Activated T-cell treated with anti-CD3 and anti-CD28 coated beads, Interleukin-2, amount 50 U/mL, for 48 hours (primary cell): ENCODE measurements at places on chromosomes 6 and 20.

DNA sequence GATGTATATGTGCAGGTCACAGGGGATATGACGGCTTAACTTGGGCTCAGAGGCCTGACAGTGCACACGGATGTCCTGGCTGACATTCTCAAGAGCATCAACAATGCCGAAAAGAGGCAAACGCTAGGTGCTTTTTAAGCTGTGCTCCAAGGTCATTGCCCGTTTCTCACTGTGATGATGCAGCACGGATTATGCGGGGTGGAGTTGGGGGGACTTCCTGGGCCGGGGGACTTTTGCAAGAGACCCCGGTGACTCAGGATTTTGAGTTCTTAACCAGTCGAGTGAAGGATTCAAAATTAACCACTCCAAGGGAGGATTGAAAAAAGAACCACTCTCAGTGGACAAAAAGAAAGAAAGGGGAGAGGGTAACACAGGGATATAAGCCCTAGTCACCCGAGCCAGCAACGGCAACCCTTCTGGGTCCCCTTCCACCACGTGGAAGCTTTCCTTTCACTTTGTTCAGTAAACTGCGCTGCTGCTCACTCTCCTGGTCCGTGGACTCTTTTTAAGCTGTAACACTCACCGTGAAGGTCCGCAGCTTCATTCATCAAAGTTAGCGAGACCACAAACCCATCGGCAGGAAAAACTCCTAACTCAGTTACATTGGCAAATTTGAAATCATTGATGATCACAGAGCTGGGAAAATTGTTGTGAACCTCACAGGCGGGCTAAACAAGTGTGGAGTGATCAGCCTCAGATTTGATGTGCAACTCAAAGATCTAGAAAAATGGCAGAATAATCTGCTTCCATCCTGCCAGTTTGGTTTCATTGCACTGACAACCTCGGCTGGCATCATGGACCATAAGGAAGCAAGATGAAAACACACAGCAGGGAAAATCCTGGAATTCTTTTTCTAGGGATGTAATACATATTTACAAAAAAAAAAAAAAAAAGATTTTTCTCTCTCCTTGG is 199.3 kb downstream of the ARID1B start:
- DNase-seq, result no peak

GRCh38 chr6:26366504-26366903 is 1.5 kb downstream of the BTN3A2 start:
- DNase-seq, result no peak

DNA sequence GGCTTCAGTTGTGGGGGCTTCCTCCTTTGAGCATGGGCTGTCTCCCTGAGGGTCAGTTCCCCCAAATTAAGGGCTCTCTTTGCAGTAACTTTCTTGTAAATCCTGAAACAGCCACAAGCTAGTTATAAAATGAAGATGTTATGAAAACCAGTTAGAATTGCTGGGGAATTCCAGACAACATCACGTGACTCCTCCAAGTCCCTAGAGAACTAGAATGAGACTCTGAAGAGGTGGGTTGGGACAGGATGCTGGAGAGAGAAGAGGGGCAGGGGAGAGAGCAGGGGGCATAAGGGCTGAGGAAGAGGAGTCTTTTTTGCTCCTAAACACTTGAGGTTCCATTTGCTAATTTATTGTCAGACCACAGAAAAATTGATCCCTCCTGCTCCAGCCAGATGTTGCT is 380.3 kb downstream of the DHX35 start:
- DNase-seq, result no peak

- no peak for DNase-seq
These were observed 489.8 kb downstream of the TENT5A start for GRCh38 chr6:81262656-81263055.

- DNase-seq, result no peak
These were observed 58.7 kb upstream of the FAM83B start for GRCh38 chr6:54787825-54788224.

DNA sequence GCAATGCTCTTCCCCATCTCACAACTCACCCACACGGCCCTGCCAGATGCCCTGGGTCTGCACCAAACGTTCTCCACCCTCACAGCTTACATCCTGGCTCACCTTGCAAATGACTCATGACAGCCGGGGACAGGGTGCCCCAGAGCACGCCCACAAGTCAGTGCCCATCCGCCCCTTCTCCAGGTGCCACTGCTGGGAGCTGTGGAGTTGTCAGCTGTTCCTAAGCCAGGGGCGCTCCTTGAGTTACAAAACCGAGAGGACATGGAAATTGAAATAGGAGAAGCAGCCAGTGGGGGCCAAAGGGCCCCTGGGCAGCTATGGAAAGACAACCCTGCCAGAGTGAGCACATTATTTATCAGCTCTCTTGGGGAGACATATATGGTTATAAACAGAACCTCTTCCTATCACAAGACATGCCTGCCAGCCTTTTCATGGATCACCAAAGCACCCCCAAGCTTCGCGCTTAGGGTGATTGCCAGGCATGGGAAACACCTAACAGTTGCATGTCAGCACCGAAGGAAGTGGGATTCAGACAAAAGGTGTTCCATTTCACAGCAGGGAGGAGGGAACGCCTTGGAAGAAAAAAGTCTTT is 236.8 kb downstream of the LY86 start:
- no peak for DNase-seq

GRCh38 chr6:38784506-38785235 is 69.6 kb downstream of the DNAH8 start:
- DNase-seq, result no peak

- no peak for DNase-seq
These were observed 127.6 kb upstream of the FAM184A start for GRCh38 chr6:119205911-119206618.

DNA sequence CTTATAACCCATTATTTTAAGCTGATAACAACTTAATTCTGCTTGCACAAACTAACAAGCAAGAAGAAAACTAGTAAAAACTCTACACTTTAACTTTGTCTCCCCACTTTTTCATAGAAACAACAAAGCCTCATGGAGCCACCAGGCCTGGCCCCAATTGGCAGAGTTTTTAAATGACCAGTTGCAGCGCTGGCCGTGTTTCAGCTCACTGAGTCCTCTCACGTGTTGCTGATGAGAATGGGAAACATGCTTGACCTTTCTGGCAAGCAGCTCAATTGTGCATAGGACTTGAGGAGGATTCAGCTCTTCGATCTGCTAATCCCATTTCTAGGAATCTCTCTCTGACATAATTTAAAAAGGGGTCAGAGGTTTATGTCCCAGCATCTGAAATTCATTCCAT is 24.5 kb upstream of the GRM4 start:
- DNase-seq, result no peak
